Memory B cell (primary cell): ENCODE measurements at places on chromosomes 12 and 14.

- no peak for DNase-seq
These were observed 67.0 kb downstream of the PRKCH start for GRCh38 chr14:61388173-61388975.

GRCh38 chr12:124970647-124971402, 18.1 kb downstream of the DHX37 start:
- no peak for DNase-seq

- no peak for DNase-seq
These were observed 21.7 kb downstream of the TAOK3 start for GRCh38 chr12:118350908-118351559.

- no peak for DNase-seq
These were observed 27.7 kb upstream of the DHRS2 start for GRCh38 chr14:23608454-23608853.

DNA sequence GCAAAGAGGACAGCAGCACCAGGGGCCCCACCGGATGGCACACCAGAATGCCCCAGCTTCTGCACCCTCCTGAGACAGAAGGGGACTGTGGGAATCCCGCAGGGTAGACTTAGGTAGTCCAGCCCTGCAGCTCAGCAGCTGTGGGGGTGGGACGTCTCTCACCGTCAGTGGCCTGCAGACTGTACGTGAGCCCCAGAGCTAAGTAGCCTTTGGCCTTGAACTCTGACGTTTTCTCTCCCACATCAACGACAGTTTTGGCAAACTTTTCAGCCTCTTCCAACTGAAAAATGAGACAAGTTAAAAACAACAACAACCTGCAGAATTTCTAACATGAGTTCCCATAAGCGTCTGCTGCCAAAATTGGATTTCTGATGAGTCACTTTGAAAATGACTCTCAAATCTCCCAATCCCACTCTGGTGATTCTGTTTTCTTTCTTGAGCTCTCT, 161.4 kb downstream of the TTC7B start:
- DNase-seq: no peak
